ENCODE measurements at places on chromosomes 4 and X.
A peak's percentile ranks its signal among the peaks of the same experiment; 100 is the strongest.

GRCh38 chrX:136616987-136617685, 30.8 kb upstream of the CD40LG start:
- no peaks in the 10 kb centered on the region for H3K36me3 ChIP-seq
- no peaks in the 10 kb centered on the region for H3K4me1 ChIP-seq
- H3K27ac ChIP-seq, result no peak overlapping the region
- no peak overlapping the region for H3K4me3 ChIP-seq

DNA sequence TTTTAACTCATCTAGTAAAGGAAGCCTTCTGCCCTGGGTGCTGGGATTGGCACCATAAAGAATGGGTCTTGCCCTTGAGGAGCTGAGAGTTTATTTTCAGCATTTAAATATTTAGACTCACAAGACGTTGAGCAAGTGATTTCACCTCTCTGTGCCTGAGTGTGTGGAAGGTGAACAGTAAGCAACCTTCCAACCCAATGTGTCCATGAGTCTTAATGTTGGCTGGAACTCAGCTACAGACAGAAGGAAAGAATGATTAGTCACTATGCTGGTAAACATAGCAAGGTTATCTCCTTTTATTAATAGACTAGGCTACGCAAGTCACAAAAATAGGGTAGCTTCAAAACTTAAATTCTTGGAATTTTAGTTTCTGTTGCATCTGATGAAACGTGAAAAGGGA, 277.4 kb upstream of the GATB start:
- peak overlapping the region; percentile 64 for H3K27ac ChIP-seq
- peaks cover 5% of the 10 kb centered on the region for H3K4me1 ChIP-seq
- no peaks in the 10 kb centered on the region for H3K36me3 ChIP-seq
- H3K4me3 ChIP-seq, result no peak overlapping the region
- DNase-seq, result peak; percentile 19

DNA sequence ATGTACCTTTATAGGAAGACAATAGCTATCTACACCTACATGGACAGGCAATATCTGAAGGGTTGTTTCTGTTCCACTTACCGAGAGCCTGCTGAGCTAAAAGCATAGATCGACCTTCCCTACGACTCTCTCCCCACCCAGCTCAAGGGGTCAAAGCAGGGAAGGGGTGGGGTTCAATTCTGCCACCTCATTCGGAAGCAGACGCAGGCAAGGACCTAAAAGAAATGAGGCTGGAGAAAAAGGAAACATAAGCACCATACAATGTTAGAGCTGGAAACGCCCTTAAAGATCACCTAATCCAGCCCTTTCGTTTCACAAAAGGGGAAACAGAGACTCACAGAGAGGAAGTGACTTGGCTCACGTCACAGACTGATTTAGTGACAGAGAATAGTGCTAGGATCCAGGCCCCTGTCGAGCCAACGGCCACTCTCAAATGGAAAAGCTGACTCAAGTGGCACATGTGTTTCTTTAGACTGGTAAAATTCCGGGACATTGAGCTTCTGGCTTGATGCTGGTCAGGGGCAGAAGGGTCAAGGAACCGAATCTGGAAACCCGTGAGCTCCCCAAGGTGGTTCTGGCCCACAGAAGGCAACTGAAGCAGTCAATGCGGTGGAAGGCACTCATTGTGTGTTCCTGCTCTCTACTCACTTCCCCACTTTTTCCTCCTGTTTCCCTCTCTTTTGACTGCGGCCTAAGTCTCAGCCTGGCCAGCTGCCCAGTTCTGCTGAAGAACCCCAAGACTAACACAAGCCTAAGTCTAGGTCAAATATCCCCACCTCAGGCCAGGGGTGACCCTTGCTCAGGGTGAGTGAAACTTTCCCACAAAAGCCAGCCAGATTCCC, 7.5 kb downstream of the SEPTIN6 start:
- no peak for DNase-seq
- no peak overlapping the region for H3K4me3 ChIP-seq
- H3K27me3 ChIP-seq, result no peaks in the 10 kb centered on the region
- H3K27ac ChIP-seq, result peak overlapping the region; percentile 32
- H3K4me1 ChIP-seq, result peaks cover 2% of the 10 kb centered on the region

GRCh38 chr4:185902654-185903053, 90.7 kb upstream of the SORBS2 start:
- H3K27ac ChIP-seq, result no peak overlapping the region
- H3K27me3 ChIP-seq, result no peaks in the 10 kb centered on the region
- no peaks in the 10 kb centered on the region for H3K4me1 ChIP-seq
- DNase-seq, result peak; percentile 12
- H3K36me3 ChIP-seq, result no peaks in the 10 kb centered on the region

GRCh38 chrX:75038925-75039324, 113.7 kb upstream of the NEXMIF start:
- H3K36me3 ChIP-seq, result no peaks in the 10 kb centered on the region
- no peak overlapping the region for H3K27ac ChIP-seq
- H3K4me3 ChIP-seq, result no peak overlapping the region
- DNase-seq, result peak; percentile 8
- no peaks in the 10 kb centered on the region for H3K4me1 ChIP-seq
- H3K27me3 ChIP-seq, result no peaks in the 10 kb centered on the region

DNA sequence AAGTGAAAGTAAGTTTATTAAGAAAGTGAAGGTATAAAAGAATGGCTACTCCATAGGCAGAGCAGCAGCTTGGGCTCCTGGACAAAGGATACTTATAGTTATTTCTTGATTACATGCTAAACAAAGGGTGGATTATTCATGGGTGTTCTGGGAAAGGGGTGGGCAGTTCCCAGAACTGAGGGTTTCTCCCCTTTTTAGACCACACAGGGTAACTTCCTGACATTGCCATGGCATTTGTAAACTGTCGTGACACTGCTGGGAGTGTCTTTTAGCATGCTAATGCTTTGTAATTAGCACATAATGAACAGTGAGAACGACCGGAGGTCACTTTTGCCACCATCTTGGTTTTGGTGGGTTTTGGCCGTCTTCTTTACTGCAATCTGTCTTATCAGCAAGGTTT, 557.6 kb downstream of the SPRY1 start:
- no peaks in the 10 kb centered on the region for H3K36me3 ChIP-seq
- H3K4me1 ChIP-seq, result no peaks in the 10 kb centered on the region
- no peaks in the 10 kb centered on the region for H3K27me3 ChIP-seq
- no peak for DNase-seq
- no peak overlapping the region for H3K4me3 ChIP-seq

DNA sequence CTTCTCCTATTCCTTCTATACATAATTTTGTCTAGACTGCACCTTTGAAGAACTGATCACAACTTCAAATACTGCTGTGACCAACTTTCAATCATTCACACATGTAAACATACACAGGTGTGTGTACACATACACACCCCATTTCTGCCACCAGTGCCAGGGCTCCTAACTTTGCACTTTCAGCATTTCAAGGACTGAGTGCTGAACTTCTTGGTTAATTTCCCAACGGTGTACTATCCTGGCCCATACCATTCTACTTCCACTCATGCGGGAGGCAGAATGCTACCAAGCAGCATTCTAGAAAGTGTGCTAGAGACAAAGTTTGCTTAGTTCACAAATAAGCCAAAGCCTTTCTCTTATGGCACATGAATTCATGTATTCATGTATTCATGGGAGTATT, 51.2 kb downstream of the RPGR start:
- DNase-seq, result no peak
- H3K4me1 ChIP-seq, result peaks cover 5% of the 10 kb centered on the region
- H3K27ac ChIP-seq, result peak overlapping the region; percentile 51

DNA sequence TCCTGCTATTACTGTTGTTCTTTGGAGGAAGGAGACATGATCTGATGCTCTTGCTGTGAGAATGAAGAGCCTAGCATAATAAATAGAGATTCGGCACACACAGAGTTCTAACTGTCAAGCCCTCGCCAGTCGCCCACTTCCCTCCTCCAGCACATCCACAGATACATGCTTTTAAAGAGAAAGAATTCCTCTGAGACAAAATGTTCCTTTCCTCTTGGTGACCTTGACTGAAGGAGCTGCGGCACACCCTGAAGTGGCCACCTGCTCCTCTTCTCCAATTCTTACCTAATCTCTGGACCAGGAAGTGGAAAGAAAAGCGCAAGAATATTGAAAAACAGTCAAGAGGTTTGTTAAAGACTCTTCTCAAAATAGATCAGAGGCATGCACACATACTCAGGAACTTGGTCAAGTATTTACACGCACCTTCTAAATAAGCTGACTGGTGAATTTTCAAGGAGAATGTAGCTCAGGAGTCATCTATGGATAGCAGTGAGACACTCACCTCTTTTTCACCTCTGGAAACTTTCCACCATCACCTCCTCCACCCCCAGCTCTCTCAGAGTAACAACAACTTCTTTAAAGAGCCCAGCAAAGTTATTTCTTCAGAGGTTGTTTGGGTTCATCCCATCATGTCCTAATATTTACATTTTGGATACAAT, 95.4 kb downstream of the PARM1 start:
- H3K4me1 ChIP-seq, result no peaks in the 10 kb centered on the region
- H3K4me3 ChIP-seq, result no peak overlapping the region
- no peaks in the 10 kb centered on the region for H3K36me3 ChIP-seq
- H3K27ac ChIP-seq, result no peak overlapping the region

GRCh38 chrX:104306180-104306579, 51.4 kb upstream of the ESX1 start:
- H3K36me3 ChIP-seq, result no peaks in the 10 kb centered on the region
- no peaks in the 10 kb centered on the region for H3K27me3 ChIP-seq
- H3K27ac ChIP-seq, result no peak overlapping the region
- H3K4me3 ChIP-seq, result no peak overlapping the region
- H3K4me1 ChIP-seq, result no peaks in the 10 kb centered on the region

DNA sequence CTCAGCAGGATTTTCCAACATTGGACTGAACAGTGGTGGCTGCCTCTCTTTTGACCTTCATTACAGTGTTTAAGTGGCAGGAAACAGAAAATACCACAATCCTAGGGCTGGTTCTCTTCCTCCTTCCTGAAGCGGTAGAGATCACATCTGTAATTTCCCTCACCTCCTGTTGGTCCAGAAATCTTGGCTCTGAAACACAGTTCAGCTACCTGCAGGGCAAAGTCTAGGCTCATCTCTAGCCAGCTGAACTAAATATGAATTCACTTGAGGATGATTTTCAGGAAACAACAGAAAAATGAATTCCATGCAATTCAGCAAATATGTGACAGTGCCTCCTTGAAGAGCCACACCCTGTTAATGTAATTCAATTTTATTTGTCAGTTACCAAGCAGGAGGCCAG, 531.9 kb downstream of the INPP4B start:
- no peaks in the 10 kb centered on the region for H3K27me3 ChIP-seq
- H3K36me3 ChIP-seq, result no peaks in the 10 kb centered on the region
- no peak overlapping the region for H3K27ac ChIP-seq
- H3K4me1 ChIP-seq, result no peaks in the 10 kb centered on the region
- H3K4me3 ChIP-seq, result no peak overlapping the region
- no peak for DNase-seq

DNA sequence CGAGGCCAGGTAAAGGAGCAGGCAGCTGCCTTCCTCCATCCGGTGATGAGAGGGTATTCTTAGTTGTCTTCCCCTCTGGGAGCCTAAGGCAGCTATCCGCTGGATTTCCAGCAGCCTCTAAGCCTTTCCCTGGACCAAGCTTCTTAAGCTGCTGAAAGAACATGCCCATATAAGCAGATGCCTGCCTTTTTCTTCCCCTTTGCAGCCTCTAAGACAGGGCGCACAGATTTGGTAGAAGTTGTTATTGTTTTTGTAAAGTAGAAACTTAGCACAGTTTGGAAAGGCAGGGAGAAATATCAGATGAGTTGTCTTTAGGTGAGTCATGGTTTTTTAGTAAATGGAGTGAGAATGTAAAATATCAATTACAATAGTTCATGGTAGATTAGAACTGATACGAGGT, 210.8 kb downstream of the ARHGAP10 start:
- no peaks in the 10 kb centered on the region for H3K27me3 ChIP-seq
- no peak overlapping the region for H3K4me3 ChIP-seq
- H3K27ac ChIP-seq, result no peak overlapping the region
- peak; percentile 13 for DNase-seq
- H3K4me1 ChIP-seq, result peaks cover 3% of the 10 kb centered on the region

DNA sequence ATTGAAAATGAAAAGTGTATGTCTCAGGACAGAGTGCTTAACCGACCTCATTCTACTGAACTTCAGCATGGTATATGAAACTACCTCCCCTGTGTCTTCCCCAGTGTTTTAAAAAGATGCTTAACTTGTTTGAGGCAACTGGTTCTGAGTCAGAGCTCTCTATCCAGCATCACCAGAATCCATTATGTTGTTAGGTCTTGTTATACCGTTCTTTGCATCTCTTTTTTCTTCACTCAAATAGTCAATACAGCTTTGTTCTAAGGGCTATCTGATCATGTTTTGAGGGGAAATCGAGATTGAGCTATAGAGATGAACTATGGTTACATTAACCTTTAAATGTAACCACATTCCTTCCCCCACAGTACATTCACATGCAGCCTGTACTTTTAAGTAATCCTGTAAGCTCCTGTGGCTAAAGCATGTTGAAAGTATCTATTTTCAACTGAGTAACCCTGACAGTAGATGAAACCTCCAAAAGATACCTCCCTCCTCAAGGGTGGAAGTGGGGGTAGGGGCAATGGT, 514.4 kb downstream of the RPA4 start:
- DNase-seq, result peak; percentile 22
- peaks cover 2% of the 10 kb centered on the region for H3K4me1 ChIP-seq
- H3K36me3 ChIP-seq, result no peaks in the 10 kb centered on the region

- no peak overlapping the region for H3K4me3 ChIP-seq
- no peak overlapping the region for H3K27ac ChIP-seq
- no peaks in the 10 kb centered on the region for H3K27me3 ChIP-seq
- DNase-seq, result peak; percentile 16
Observed at GRCh38 chr4:105714932-105715331, 6.3 kb downstream of the GSTCD start.

GRCh38 chr4:84496331-84496705, 2.8 kb downstream of the NKX6-1 start:
- peaks cover 60% of the 10 kb centered on the region for H3K27me3 ChIP-seq
- no peak overlapping the region for H3K4me3 ChIP-seq
- no peak for DNase-seq
- no peak overlapping the region for H3K27ac ChIP-seq
- H3K36me3 ChIP-seq, result no peaks in the 10 kb centered on the region
- no peaks in the 10 kb centered on the region for H3K4me1 ChIP-seq

DNA sequence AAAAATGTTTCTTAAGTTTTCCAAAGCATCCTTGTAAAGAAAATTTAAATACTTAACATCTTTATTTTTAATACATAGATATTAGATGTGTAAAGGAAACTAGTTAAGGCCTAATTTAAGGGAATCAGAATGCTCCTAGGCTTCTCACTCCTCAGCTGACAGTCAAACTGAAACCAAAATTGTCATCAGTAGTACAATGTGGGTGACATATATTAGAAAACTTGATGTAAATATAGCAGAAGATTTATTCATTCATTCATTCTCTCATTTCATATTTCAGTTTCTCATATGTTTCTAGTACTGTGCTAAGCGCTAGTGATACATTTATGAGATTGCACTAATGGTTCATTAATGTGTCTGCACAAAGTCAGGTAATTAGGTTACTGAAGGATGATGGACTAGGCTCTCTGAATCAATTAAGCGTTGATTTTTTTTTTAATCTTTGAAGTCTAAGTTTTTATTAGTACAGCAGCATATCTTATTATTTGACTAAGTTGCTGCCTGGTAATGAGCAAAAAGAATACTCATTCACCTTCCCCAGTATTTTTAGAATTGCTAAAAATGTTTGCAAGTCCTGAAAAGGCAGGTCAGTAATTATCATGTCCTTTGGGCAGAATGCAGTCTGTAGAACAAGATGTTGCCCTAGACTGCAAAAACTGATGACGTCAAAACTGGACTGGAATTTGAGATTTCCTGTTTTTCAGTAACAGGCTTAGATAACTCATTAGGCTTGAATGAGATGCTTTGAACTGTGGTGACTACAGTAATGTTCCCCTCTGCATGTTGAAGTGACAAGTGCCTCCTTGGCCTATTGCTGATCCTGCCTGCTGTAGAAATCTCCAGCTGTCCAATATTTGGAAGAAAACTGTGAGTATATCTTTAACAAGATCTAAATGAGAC, 128.7 kb downstream of the ARHGAP24 start:
- no peaks in the 10 kb centered on the region for H3K27me3 ChIP-seq
- no peak overlapping the region for H3K4me3 ChIP-seq
- DNase-seq, result peak; percentile 62
- no peak overlapping the region for H3K27ac ChIP-seq
- no peaks in the 10 kb centered on the region for H3K36me3 ChIP-seq
- H3K4me1 ChIP-seq, result no peaks in the 10 kb centered on the region

Measured in fibroblast of lung (primary cell).